ENCODE measurements at places on chromosomes 16 and 17. TPM values are rescaled to one million over a fixed set of nuclear protein-coding genes. Genes with fewer than 3 reads are reported as not detected.
A peak's percentile ranks its signal among the peaks of the same experiment; 100 is the strongest.

Gene CNOT1
- polyA plus RNA-seq: 92.5 TPM

Gene DRC7
- polyA plus RNA-seq: not detected

Gene FBXW10
- polyA plus RNA-seq: 0.13 TPM

Gene TLCD3B
- 1.6 TPM for polyA plus RNA-seq

Gene KRT27
- polyA plus RNA-seq: not detected

Gene IGFALS
- 0.52 TPM for polyA plus RNA-seq

Gene NPTX1
- 0.43 TPM for polyA plus RNA-seq

Gene CRYBA1
- not detected for polyA plus RNA-seq

DNA sequence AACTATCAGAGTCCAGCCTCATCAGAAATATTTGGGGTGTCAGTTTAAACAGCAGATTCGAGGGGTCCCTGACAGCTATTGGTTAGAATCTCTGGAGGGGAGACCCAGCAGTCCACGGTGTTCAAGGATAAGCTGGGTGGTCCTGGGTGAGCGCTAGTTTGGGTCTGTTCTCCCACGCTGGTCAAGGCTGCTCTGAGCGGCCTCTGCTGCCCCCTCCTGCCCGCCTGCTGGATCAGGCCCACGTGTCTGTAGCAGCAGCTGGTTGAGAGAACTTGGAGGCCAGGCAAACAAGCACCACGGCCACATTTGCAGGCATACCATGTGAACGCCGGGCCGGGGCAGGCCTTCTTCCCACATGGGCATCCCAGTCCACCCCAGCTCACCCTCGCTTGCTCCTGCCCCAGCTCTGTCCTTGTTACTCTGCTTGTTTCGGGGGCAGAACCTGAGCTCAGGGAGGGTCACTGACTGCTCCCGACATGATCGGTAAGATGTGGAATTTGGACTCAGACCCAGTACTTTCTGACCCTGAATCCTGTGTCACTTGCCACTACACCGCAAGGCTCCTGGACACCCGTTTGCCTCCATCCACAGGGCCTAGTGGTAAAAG is 7.4 kb downstream of the FOXF1 start:
- DNase-seq: peak; percentile 60

DNA sequence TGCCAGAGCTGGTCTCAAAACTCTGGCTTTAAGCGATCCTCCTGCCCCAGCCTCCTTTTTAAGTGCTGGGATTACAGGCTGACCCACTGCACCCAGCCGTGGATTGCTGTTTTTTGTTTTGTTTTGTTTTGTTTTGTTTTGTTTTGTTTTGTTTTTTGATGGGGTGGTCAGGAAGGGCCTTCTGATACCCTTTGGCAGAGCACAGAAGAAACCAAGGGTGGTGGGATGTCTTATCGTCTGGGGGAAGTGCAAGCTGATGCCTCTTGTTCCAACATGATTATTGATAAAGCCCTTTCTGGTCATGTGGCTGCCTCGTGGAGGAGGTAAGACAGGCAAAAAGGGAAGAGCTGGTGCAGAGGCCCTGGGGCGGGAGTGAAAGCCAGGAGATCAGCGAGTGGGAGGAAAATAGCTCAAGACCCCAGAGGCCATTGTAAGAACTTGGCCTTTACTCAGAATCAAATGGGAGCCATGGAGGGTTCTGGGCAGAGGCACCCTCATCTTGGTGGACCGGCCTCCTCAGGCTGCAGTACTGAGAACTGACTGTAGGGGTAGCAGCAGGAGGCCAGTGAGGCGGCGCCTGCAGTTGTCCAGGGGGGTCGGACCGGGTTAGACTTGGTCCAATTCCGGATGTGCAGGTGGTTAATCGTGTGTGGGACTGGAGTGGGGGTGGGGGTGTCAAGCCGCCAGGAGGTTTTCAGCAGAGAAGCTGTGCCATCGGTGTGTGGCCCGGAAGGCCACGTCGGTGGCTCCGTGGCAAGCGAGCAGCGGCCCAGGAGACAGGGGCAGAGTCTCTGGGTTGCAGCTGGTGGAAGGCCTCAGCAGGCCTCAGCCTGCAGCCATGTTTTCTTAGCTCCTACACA is 84.4 kb upstream of the GSE1 start:
- no peak for DNase-seq

- no peak for DNase-seq
Observed at GRCh38 chr17:9484789-9485188, 90.8 kb downstream of the STX8 start.

- DNase-seq: no peak
Observed at GRCh38 chr16:13291591-13292333, 390.4 kb downstream of the SHISA9 start.

GRCh38 chr17:29930409-29931010 is 482 bp upstream of the SSH2 start:
- DNase-seq: peak; percentile 14

DNA sequence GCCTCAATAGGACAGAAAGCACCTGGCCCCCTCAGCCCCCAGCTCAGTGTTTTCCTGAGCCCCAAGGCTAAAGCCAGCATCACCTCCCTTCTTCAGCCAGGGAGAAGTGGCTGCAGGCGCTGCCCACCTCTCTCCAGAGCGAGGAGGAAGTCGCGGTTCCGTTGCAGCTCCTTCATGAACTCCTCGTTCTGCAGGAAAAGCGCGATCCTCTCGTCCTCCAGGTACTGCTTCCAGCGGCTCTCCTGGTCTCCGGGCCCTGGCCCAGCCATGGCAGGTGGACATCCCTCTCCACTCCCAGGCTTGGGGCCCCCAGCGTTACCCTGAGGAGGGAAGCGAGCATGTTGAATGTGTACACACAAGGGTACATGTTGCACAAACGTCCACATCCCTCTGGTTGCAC is 22.7 kb upstream of the MRPS23 start:
- no peak for DNase-seq

DNA sequence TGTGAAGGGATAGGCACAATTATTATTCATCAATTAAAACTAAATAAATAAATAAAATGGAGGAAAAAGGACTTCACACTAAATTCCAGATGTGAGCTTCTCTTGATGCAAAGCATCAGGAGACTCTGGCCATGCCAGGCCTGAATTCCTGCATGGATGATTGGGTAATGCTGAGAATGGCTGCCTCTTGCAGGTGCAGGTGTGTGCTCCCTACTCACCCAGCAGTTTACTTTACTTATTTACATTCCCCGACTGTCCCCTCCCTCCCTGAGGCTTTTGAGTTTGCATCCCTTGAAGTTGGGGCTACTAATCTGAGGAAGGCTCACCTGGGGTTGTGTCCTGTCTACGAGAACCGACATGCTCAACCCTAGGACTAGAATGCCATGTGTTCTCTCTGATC is 200.4 kb downstream of the SHISA9 start:
- DNase-seq: no peak

- peak; percentile 68 for DNase-seq
Observed at GRCh38 chr17:18141210-18141803, 32.8 kb downstream of the MYO15A start.

GRCh38 chr17:28182559-28182958 is 136.4 kb upstream of the TMEM97 start:
- no peak for DNase-seq

DNA sequence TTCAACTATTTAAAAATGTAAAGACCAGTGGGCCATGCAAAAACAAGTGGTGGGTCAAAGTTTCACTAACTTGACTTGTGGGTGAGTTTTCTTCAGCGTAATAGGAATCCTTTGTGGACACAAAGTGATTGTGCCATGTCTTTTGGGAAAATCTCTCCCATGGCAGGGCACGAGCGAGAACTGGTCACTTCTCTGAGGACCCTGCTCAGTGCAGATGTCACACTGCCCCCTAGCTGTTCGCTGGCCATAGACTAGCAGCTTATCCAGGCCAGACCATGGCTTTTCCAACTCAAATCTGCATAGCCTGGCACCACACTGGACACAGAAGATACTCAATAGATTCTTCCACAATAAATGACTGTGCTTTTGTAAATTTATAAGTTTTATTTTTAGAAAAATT is 306.0 kb upstream of the CCL2 start:
- DNase-seq: no peak

DNA sequence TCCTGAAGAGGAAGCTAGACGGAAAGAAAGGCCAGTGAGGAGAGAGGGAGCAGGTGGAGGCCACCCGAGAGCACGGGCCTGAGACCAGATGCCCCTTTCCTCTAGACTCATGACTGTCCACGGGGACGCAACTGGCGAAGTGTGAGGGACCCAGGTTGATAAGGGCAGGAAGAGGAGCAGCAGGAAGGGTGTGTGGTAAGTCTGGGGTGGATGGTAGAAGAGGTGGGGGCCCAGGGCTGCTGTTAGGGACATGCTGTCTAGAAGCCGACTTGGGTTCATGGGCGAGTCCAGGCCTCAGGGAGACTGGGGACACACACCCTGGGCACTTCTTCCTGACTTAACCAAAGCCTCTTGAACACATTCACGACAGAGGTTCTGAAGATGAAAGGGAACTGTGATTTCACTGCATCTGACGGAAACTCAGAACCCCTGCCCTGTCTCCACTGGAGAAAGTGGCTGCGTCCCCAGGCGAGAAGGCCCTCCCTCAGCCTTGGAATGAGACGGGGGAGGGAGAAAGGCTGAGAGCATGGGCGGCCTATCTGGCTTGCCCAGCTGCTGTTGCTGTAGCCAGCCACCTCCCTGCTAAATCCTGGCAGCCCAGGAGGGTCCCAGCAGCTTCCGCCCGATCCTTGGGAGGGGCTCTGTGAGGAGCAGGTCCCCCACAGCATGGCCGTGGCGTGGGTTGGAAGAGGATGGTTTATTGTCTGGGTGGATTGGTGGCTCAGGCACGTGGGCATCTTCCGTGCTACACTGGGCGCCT is 6.0 kb downstream of the HIC1 start:
- DNase-seq: peak; percentile 38

DNA sequence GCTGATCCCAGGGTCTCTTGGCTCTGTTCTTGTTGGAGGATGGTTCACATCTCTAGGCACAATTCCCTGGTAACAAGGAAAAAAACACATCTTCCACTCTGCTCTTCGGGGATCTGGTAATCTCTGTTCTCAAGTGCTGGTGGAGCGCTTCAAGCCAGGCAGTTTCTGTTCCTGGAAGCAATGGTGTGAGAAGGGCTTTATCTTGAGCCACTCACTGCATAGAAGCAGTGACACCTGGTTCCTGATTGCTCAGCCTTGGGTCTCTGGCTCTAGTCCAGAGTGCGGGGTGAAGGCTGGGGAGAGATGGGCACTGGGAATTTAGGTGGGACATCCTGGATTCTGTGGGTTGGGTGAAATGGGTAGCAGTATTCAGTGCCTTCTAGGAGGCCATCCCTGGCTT is 14.1 kb downstream of the AKAP1 start:
- DNase-seq: no peak

DNA sequence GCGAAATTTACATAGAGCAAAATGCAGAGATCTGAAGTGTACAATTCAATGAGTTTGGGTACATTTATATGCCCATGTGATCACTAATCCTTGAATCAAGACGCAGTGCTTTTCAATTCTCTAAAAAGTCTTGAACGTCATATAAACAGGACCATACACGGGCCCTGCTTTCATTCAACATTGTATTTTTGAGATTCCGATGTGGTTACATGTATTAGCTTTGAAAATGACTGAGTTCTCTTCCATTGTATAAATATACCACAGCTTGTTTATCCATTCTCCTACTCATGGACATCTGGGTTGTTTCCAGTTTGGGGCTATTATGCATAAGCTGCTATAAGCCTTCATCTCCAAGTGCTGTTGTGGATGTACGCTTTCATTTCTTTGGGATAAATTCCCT is 45.5 kb downstream of the ZCCHC14 start:
- no peak for DNase-seq

- no peak for DNase-seq
Observed at GRCh38 chr16:66245072-66245471, 121.4 kb upstream of the CDH5 start.

GRCh38 chr16:85104821-85105391 is 7.4 kb downstream of the CIBAR2 start:
- DNase-seq: no peak

GRCh38 chr16:22857296-22858025 is 43.5 kb downstream of the HS3ST2 start:
- DNase-seq: no peak

DNA sequence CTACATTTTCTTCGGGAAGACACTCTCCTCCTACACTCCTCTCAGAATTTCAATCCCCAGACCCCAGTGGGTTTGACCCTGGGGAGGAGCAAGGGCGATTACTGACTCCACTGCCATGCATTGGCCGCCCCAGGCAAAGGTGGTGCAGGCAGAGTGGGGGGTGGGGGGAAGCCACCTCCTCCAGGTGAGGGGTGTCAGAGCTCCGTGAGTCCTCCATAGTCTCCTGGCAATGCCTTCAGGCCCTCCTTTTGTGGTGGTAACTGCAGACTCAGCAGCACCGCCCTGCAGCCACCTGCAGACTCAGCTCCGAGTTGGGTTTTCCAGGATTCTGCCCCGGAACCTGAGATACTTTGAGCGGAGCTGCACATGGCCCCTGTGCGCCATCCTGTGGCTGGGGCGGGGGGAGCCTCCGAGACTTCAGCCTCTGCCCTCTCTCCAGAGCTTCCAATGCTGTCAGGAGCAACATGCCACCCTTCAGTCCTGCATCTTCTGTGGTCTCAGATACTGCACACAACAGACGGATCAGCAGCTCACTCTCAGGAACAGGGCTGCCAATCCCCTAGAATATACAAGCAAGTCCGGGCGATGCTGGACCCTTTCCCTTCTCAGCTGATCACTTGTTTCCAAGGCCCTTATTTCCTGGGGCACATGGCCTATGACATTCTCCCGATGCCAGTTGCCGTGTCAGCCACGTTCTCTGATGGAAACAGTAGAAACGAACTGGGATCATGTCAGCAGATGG is 2.4 kb upstream of the SLC47A2 start:
- no peak for DNase-seq

DNA sequence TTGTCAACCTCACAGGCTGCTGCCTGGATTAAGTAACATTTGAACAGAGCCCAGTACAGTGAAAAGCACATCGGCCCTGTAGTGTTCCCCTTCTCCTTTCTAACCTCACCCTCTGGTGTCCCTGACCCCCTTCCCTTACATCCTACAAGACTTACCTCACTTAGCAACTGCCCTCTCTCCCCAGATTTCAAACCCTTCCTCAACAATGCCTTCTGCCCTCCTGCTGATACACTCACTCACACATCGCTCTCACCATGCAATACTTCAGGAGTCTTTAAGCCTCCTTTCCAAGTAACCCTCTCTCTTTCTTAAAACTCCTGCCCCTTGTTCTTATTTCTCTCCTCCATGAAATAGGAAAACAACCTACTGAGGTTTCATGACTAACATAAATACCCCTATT is 17.8 kb downstream of the ZZEF1 start:
- DNase-seq: no peak

GRCh38 chr17:42378359-42378958 is 9.8 kb downstream of the STAT3 start:
- DNase-seq: no peak

- DNase-seq: no peak
Observed at GRCh38 chr17:1324201-1324771, 44.8 kb downstream of the TRARG1 start.

DNA sequence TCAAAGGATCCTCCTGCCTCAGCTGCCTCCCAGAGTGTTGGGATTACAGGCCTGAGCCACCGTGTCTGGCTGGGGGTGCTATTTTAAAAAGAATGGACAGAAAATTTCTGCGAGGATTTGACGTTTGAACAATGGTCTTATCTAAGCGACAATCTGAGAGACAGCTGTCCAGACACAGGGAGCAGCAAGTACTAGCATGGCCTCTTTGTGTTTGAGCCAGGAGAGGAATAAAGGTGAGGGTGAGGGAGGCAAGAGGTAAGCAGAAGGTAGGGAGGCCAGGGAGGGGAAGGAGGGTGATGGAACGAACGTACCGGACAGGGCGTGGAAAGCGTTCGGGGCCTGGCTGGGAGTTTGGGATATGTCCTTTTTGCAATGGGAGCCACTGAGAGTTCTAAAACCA is 59.2 kb downstream of the PITPNC1 start:
- no peak for DNase-seq

GRCh38 chr17:50329716-50330115 is 16.2 kb upstream of the XYLT2 start:
- DNase-seq: no peak

GRCh38 chr17:65457635-65458257 is 103.7 kb downstream of the AXIN2 start:
- DNase-seq: no peak
